Placental pericyte (primary cell): ENCODE measurements at places on chromosomes 2 and 18. TPM values are rescaled to one million over a fixed set of nuclear protein-coding genes. Genes with fewer than 3 reads are reported as not detected.

Gene VSNL1
- 0.22 and 1.9 TPM in 2 replicates for total RNA-seq

Gene FZD7
- total RNA-seq = 19.0 and 31.8 TPM in 2 replicates

Gene CRYBA2
- total RNA-seq = not detected in 2 replicates

Gene HTR2B
- 11.7 and 68.9 TPM in 2 replicates for total RNA-seq
